Right hindlimb (tissue), 1 donor: ENCODE measurements at places on chromosomes 7 and 10.

- DNase-seq: no peak
These were observed 108.1 kb downstream of the ADAM22 start for GRCh38 chr7:88042157-88042556.

GRCh38 chr10:112332509-112333228 lies 41.2 kb upstream of the ACSL5 start:
- no peak for DNase-seq

DNA sequence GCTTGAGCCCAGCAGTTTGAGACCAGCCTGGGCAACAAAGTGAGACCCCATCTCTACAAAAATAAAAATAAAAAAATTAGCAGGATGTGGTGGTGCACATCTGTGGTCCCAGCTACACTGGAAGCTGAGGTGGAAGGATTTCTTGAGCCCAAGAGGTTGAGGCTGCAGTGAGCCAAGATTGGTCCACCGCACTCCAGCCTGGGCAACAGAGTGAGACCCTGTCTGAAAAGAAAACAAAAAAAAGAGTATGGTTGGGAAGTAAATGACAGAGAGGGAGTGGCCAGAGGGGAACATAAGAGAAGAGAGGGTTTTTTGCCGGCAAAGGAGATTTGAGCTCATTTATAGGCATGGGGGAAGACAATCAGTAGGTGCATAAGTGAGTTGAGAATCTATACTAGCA lies 19.7 kb downstream of the PLXDC2 start:
- no peak for DNase-seq

- no peak for DNase-seq
These were observed 201.9 kb upstream of the FRMD4A start for GRCh38 chr10:14532473-14533251.

DNA sequence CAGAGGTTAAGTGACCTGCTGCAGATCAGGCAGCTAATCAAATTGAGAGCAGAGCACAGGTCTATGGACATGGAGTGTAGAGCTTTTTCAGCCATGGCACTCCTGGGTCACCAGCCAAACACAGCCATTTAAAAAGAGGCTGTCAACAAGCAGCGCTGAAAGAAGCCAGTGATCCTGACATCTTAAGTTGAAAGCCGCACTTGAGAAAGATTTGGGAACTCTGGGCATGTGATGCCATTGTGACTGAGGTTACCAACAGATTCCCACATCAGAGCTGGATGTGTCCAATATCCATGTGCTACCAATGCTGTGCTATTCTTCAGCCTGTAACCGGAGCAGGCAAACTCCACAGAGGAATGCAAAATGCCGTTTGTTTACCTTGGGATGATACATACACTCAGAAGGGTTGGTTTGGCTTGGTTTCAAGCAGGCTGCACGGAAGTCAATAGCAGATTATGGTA lies 56.2 kb upstream of the ABLIM1 start:
- DNase-seq: peak; percentile 44

DNA sequence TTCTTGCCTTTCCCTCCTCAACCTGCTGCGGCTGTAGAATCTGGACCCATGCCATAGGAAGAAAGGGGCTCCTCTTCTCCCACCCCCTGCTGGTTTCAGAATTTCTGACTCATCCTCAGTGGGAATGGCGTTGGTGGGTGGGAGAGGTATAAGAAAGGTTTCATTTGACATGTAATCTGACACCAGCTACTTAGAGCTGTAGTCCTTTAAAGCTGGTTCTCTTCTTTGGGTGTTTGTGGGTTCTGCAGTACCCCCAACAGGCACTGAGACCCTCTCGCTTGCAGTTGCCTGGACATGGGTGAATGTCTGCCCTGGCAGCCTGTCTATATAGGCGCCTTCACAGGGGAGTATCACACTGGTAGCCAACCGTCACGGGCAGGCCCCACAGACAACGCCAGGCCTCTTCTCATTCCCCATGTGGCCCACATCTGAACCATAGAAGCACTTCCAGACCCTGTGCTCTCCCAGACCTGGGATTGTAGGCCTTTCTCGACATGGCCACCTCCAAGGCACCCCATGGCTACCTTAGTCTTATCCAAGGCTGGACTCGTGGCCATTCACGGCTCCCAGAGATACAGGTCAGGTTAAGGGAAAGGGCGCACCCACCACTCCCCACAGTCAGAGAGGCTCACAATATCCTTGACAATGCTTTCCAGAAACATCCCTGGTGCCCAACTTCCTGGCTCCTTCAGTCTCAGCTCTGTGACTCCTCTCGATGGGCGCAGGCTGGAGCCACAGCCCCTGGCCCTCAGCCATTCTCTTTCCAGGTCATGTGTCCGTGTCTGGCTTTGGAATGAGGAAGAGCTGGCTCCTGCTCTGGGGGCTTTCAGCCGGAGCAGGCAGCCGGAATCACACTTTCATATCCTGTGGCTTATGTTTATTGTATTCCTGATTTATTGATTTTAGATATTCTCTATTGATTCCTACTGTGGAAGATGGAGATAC lies 17.5 kb downstream of the ZNF862 start:
- no peak for DNase-seq

DNA sequence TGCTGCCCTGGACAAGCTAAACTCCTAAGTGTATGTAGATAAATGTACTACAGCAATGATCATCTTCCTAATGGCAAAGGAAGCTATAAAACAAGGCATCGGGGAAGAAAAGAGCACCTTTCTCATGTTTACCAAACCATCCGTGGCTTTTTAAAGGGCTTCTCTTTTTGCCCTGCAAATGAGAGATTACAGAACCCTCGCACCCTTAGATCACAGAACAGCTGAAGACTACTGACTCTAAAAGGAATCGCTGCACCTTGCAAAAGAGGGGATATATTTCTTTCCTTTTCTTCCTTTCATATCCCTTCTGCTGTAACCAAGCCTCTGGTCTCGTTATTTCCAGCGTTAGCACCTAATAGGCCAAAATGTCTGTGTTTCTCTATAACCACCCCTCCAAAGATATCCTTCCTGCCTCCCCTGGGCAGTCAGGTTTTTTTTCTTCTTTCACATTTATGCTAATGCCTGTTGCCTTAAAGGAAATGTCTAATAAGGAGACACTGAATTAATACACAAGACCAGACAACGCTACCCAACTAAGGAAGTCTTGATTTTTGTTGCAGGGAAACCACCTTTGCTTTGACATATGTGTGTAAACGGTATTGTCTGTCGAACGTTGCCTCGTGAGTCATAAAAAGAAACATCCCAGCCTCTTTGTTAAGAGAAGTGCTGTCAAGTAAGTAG lies 10.5 kb downstream of the ST8SIA6 start:
- DNase-seq: no peak

DNA sequence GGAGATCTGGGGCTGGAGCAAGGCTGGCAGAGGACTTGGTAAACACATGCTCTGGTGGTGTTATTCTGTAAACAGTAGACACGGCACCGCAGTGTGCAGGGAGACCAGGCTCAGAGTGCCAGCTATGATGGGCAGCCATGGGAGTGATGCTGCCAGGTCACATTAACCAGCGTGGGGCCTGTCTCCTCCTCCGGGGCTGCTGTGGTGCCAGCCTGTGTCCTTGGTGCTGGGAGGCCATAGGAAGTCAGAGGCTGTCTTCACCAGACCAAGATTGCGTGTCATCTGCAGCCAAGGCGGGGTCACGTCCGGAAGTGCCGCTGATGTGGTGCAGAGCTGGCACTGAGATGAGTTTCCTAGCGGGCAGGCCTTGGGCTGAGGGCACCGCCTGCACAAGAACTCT lies 236.0 kb downstream of the GLRX3 start:
- no peak for DNase-seq

DNA sequence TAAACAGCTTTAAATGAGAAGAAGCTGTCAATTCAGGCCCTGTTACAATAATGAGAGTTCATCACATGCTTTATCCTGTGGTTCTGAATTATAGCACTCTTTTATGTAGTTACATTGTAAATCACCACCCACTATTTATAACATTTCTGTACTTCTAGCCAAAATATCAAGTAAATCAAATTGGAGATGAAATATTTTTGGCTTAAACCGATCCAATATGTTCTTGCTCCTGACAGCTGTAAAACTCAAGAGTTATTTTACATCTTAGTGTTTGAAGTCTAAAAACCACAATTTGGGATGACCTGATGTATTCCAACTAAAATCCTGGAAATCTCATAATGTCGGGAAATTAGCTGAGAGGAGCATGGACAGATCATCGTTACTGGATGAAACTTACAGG lies 371.2 kb upstream of the LRRN3 start:
- no peak for DNase-seq

GRCh38 chr7:95736635-95737034 lies 35.7 kb upstream of the DYNC1I1 start:
- DNase-seq: no peak

DNA sequence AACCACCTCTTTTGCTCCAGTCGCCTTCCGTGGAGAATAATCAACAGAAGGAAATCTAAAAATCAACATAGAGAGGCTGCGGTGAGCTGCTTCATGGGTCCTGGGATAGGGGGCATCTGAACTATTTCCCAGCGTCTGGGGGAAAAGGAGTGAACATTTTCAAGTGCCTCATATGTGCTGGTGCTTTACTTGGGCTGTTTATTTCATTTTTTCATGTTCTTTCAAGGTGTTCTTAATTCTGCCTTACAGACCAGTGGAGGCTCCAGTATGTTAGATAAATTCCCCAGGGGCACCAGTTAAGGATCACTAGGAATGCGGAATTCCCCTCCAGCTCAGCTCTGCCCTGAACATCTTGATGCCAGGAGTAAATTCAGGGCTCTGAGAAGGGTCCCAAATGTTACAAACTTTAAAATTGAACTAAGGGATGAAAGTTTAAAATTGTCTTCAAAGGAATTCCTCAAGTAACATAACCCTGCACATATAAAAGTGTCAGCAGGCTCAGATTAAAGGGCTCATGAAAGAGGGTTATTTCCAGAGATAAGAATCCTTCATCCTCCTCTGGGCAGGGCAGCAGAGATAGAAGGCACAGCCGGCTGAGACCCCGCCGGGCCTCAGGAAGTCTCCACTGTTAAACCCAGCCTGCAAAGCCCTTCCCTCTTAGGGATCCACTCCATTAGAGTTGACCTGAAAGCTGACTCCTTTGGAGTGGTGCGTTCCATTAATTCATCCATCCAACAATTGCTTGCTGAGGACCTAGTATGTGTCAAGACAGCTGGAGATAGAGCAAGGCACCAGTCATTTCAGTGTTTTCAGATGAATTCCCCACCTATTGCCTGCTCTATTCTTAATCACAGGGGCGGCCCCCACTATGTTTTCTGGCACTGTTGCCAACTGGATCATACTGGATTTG lies 345.8 kb downstream of the KCNMA1 start:
- no peak for DNase-seq

- DNase-seq: no peak
These were observed 45.4 kb upstream of the NAMPT start for GRCh38 chr7:106329971-106330733.

DNA sequence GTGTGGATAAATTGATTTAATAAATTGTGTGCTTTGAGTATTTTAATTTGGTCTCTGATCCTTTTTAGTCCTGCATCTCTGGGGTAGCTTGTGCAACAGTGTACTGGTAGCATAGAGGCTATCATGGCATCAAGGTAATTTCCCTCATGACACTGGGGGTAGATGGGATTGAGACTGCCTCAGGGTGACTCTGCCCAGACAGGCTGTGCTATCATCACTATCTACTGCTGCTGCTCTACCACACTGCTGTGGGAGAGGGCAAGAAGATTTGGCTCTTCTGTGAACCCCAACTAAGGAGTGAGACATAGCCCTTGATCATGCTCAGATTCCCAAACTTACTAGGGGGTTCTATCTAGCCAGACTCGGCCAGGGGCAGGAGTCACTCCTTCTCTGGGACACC lies 43.6 kb upstream of the JAZF1 start:
- no peak for DNase-seq

- no peak for DNase-seq
These were observed 100.8 kb upstream of the DOCK1 start for GRCh38 chr10:126804396-126804795.

GRCh38 chr10:70846795-70847194 lies 31.0 kb downstream of the SGPL1 start:
- no peak for DNase-seq

GRCh38 chr7:9891056-9891455 lies 1082.6 kb upstream of the PHF14 start:
- no peak for DNase-seq

GRCh38 chr7:43639858-43640491 lies 57.1 kb downstream of the STK17A start:
- peak; percentile 70 for DNase-seq

DNA sequence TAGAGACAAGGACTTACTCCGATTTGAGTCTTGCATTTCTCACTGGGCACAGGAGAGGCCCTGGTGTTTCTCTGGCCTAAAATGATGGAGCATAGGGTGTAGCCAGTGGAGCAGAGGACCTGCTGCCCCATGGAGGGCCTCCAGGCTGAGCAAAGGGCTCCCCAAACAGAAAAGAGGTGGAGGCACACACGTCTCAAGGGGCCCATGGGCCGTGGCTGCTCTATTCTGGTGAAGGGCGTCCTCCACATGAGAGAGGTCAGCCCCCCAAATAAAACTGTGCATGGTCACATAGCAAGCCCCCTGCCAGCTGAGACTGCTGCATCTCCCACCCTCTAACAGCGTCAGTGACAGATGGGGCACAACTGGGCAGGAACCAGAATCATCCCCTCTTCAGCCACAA lies 41.4 kb downstream of the MYO1G start:
- DNase-seq: no peak

GRCh38 chr10:3499120-3499519 lies 285.9 kb downstream of the KLF6 start:
- no peak for DNase-seq

DNA sequence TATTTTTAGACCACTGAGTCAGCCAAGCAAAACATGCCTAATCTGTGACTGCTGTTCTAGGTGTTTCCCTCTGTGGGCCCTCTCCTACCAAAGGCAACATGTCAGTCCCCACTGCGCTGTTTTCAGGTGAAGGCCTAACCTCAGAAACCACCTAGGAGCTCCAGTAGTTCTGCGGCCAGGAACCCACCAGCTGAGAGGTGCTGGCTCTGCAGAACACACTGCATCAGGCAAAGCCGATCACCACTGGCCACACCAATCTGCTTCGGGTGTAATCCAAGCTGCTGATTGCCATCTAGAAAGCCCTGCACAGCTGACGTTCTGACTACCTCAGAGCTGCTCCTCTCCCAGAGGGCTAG lies 14.9 kb downstream of the CAMK2G start:
- no peak for DNase-seq

DNA sequence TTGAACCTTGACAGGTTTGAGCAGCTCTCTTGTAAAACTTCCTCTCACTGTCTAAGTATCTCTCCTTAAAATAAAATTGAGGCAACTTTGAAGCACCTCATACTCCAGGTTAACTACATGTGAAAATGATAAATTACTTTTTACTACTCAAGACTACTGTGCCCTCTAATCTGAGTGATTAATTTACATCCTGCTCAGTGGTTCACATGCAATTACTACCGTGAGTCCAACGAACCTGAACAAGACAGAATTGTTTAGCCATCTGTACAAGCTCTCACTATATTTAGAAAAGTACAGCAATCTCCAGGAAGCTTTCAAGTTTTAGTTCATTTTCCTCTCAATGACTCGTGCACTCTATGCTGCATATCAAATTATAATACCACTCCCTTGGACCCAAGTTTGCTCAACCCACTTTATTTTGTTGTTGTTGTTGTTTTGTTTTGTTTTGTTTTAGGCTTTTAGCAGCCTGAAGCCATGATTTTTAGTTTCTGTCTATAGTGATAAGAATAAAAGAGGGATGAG lies 21.2 kb downstream of the PDE1C start:
- DNase-seq: no peak

- no peak for DNase-seq
These were observed 346.5 kb upstream of the GALNT17 start for GRCh38 chr7:70785427-70785826.

GRCh38 chr10:62027841-62028501 lies 126.5 kb downstream of the ARID5B start:
- no peak for DNase-seq
